Activated T-cell treated with anti-CD3 and anti-CD28 coated beads for 24 hours (primary cell): ENCODE measurements at places on chromosomes 2 and 18.

GRCh38 chr2:144498277-144498676 is 21.6 kb downstream of the ZEB2 start:
- no peak for DNase-seq

- no peak for DNase-seq
These were observed 35.4 kb downstream of the SFXN5 start for GRCh38 chr2:73035899-73036711.

DNA sequence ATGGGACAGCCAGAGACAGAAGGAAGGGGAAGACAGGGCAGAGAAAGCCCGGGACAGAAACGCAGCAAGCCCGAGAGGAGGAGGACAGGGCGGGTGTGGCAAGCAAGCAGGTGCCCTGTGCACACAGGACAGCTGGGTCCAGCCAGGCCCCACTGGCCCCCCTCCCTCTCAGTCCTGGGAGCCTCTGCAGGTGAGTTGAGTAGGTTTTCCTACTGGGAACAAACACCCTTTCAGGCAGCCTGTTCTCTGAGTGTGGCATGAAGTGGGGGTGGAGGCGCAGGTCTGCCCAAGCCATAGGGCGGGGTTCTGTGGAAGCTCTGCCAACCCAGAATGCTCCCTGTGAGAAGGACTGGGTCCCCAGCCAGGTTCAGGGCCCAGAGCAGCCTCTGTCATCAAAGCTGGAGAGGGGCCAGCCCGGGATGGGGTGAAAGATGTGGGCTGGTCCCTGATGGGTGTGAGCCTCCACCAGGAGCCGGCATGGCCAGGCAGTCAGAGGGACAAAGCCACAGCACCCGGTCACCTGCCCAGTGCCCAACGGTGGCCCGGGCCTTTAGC is 129.4 kb downstream of the TFCP2L1 start:
- no peak for DNase-seq

GRCh38 chr2:230781130-230781797 is 68.6 kb downstream of the CAB39 start:
- no peak for DNase-seq

- no peak for DNase-seq
These were observed 75.6 kb downstream of the RNF144A start for GRCh38 chr2:6992794-6993228.

- DNase-seq = no peak
These were observed 52.7 kb upstream of the ODC1 start for GRCh38 chr2:10500601-10501361.

- no peak for DNase-seq
These were observed 147.9 kb upstream of the TFPI start for GRCh38 chr2:187702157-187702556.

- no peak for DNase-seq
These were observed 279.7 kb downstream of the MBD2 start for GRCh38 chr18:53944721-53945120.
